ENCODE measurements at places on chromosomes 4 and X.

- DNase-seq: no peak
These were observed 31.6 kb upstream of the SOD3 start for GRCh38 chr4:24763631-24764297.

DNA sequence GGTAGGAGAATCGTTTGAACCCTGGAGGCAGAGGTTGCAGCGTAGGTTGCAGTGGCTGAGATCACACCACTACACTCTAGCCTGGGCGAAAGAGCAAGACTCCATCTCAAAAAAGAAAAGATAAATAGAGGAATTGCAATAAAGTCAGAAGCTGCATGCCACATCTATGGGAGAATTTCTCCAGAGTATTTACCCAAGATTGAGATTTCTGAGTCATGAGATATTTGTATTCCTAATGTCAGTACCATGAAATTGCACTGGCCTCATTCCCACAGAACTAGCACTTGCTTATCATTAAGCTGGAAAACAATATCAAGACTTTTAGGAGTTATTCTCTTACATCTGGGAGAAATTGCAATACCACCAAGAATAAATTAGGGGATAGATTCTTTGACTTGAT lies 37.4 kb downstream of the ASIC5 start:
- DNase-seq: no peak

DNA sequence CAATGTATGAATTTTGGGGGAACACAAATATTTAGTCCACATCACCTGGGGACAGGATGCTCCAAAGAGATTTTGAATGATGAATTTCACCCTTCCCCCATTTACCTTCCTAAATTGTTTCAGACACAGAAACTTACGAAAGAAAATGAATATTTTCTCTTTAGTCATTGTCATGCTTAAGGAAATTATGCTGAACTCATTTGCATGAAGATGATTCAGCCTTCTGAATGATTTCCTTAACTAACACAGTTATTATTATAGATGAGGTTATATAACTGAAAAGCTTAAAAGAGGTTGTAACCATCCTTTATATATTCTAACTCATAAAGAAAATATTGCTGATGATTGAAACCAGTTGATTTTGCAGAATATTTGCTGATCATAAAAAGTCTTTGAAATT lies 61.1 kb downstream of the KCNIP4 start:
- DNase-seq: no peak

GRCh38 chr4:76384052-76384451 lies 36.9 kb downstream of the CCDC158 start:
- no peak for DNase-seq

GRCh38 chr4:154928640-154929257 lies 147.7 kb downstream of the RBM46 start:
- no peak for DNase-seq
